ENCODE measurements at places on chromosomes 13 and 19.

- no peak for DNase-seq
These were observed 85.4 kb upstream of the GPR183 start for GRCh38 chr13:99392470-99393135.

- DNase-seq: no peak
These were observed 174.0 kb upstream of the LSM14A start for GRCh38 chr19:33998302-33998701.

- DNase-seq: no peak
These were observed 512.8 kb downstream of the LMO7 start for GRCh38 chr13:76148926-76149325.

GRCh38 chr19:34772697-34773554 is at the start of gene ZNF599:
ZNF599 (minus strand) TSS chr19:34773215; CDS start chr19:34772841, 374 bp downstream.
- peak; percentile 84 for DNase-seq

- DNase-seq: no peak
These were observed 25.9 kb downstream of the IGFL2 start for GRCh38 chr19:46173886-46174480.

GRCh38 chr13:88802886-88803285 is 1131.7 kb downstream of the SLITRK5 start:
- no peak for DNase-seq

DNA sequence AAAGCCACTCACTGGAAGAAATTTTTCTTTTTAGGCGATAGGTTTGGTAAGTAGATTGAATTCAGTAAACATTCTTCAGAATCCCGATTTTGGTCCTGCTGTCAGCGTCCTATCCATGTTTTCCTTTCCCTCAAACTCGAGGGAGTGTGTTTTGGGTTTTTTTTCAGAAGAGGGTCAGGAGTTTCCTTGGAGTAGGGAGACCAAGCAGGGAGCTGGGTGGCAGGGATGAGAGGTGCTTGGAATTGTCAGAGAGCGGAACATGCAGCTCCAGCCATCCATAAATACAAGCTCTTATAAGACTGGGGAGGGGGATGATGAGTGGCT is 1.6 kb upstream of the PCDH8 start:
- no peak for DNase-seq

DNA sequence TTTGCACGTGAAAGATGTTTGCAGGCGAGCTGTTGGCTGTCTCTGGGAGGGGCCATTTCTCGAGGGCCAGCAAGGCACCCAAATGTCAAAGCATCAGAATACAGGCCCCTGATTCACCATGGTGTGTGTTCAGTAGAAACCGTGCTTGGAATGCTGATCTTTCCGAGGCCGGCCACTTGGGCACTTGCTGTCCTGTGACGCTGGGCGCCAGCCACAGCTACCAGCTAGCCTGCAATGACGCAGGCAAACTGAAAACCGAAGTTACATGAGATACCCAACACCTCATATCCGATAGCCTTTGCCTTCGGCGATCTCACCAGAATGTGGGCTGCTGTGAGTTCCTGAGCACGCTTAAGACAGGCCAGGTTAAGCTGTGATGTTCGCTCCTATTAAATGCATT is 12.0 kb downstream of the THOP1 start:
- no peak for DNase-seq

DNA sequence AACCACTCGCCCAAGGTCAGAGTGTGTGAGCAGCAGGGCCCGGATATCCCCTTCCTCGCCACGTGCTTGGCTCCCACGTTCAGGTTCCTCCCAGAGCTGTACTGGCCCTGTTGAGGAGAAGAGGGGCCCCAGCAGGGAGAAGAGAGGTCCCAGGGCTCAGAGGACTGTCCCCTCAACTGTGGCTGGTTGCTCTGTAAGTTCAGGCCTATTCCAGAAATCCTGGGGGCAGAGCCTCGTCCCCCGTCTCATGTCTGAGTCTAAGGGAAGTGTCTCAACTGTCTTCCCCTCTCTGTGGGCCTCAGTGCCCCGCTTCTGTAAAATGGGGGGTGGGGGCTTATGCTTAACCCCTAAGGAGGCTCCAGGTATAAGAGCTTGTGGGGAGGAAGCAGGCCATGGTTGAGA is 3.9 kb downstream of the PPP5C start:
- no peak for DNase-seq

DNA sequence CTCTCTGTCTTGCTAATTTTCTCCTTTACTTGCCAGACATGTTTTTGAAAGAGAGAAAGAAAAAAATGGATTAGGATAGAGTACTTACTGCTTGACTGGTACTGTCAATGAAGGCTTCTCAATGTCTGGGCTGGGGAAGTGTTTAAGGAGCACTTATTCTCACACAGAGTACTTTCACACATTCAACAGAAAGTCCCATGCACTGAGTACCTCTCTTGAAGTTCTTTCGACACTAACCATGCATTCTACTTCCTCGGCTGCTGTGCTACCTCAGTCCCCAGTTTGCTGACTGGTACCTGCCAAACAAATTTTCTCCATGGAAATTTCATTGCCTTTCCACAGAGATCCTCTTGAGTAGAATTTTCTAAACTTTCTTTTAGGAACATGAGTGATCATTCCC is 281.9 kb downstream of the RBM26 start:
- DNase-seq: no peak

DNA sequence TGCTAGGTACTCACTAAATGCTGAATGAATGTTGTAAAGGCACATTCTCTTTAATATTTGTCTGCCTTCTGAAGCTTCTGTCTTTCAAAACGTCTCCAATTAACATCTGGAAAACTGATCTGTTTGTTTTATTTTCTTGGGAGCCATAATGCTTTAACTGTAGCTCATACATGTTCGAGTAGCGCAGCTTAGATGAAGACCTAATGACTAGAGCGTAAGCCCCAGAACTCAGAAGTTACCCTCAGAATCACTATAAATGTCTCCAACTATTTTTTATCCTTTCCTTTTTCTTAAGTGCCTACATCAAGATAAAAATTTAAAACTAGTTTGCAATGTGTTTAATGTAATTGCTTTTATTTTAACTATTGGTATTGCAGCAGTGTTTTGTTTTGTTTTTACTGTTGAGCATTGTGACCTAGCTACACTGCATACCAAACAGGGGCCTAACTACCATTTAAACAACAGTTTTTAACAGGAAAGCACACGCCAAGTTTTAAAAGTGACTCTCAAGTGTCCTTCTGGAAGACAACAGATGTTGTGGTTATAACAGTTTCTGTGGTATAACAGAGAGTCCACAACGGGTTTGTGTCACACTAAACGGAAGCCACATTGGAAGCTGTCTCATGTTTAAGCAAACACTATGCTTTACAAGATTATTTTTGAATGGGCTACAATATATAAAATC is 42.0 kb downstream of the MRPL57 start:
- DNase-seq: no peak

DNA sequence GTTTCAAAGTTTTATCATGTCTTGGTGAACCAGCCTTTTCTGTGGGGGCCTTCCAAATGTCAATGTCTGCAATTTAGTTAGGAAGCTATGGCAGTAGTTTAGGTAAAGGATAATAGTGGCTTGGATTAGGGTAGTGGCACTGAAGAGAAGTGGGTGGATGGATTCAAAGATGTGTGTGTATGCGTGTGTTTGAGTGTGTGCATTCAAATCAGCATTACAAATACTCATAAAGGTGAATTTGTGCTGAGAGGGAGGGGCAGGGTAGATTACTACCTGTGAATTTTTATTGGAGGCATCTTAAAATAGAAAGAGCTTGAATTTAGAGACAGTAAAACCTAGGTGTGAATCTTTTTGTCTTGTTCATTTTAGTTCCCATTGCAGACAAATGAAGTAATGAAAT is 16.9 kb downstream of the NDFIP2 start:
- DNase-seq: no peak

- DNase-seq: no peak
These were observed 22.9 kb downstream of the GP6 start for GRCh38 chr19:55015126-55015525.

DNA sequence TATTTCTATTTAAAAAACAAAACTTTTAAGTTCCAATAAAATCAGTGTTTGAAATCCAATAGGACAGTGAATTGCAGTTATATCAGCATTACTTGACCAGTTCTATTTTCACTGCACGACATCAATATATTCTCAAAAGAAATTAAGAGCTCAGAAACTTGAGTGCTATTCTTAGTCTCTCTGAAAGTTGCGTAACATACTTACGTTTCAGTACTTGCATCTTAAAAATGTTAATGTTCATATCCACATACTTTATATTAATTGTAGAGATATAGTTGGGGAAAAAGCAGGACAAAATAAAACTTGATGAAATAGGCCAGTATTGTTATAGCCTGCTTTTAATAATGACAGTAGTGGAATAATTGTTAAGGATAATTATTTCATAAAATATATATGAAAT is 720.5 kb upstream of the PCDH9 start:
- DNase-seq: no peak

DNA sequence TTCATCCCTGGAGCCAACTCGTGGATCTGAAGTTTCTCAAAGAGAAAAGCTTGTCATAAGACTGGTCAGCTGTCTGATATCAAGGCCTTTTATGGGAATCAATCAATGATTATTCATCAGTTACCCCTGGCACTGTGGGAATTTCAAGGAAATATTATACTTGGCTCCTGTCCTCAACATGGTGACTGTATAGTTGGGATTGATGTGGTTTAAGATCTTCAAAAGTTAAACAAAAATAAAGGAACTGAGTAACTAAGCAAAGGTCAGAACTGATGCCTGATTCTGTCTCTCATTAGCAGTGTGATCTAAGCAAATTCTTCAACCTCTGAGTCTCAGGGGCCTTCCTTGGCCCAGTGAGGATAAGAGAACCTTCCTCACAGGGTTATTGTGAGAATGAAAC is 22.2 kb upstream of the SERPINE3 start:
- DNase-seq: no peak

DNA sequence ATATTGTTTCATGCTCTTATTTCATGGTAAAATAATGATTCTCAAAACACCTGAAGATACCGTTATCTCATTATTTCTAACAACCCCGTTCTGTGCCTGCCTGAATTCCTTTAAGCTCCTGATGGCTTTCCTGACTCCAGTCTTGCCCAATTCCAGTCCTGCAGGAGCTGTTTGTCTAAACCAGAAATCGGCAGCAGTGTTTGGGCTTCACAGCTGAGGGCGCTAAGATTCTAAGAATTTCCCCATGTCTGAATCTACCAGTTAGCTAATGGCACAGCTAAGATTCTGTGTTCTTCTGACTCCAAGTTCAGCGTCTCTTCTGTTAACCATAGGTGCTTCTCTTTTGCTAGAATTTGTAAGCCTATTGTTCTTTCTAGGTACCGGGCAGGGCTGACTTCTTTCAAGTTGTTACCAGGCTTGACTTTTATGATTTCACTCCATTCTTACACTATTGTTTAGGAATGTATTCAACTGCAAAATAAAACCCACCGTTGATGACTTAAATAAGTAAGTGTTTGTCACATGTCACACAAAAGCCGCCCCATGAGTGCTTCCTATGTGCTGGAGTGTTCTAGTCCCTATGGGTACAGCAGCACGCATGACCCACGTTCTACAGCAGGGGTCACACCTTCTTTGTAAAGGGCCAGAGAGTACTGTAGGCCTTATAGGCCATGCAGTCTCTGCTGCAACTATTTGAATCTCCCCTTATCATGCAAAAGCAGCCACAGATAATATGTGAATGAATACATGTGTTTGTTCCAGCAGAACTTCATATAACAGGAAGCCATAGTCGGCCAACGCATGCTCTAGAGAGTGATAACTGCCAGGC is 168.3 kb upstream of the RNF113B start:
- DNase-seq: no peak

DNA sequence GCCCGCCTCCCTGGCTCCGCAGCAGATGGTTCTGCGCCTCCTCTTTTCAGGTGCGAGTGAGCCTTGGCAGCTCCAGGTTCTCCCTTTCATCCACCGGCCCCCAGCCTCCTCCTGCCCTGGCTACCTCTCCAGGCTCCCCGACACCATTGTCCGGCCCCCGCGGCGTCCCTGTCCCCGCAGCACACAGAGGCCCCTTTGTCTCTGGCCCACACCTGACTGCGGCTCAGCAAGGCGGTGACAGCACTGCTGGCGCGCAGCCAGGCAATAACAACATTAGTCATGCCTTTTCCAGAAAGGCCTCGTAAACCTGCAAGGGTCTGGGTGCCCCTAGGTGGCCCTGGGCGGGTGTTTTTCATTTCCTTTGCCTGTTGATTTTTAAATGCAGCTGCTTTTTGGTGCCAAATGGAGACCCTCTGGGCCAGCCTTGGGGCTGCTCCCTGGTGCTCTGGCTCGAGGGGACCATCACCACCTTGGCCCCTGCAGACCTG is 73.2 kb upstream of the MEDAG start:
- DNase-seq: no peak

- DNase-seq: no peak
These were observed 4.8 kb upstream of the HIPK4 start for GRCh38 chr19:40394816-40395210.

- DNase-seq: no peak
These were observed 56.6 kb downstream of the TBC1D4 start for GRCh38 chr13:75425216-75426009.
